ENCODE measurements at places on chromosomes 12 and 14.

GRCh38 chr14:60640859-60641741 is 8.2 kb downstream of the SIX1 start:
- no peak for DNase-seq

DNA sequence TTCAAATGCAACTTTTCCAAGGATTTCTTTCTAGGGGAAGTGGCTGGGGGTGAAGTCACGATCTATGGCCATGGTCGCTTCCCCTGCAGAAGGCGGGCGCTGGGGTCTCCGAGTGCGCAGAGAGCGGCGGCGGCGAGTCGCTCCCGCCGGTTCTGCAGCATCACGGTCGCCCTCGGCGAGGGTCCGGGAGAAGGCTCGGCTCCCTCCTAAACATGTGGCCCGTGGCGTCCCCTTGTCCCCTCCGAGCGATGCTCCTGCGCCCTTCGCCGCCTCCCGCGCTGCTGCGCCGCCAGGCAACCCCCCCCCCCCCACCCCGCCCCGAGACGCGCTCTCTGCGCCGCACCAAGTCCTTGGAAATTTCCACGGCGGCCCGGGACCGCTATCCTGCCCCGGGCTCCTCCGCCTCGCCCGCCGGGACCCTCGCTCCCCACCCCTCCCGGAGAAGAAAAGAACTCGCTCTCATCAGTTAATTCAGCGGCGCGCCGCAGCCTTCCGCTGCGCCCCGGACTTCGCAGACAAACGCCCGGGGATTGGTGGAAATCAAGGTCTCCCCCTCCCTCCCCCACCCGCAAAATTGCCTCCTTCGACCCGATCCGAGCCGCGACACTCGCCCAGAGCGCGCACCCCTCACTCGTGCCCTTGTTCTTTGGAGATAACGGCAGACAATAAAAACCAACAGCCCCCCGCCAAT is at the start of gene ST8SIA1:
TSS of gene ST8SIA1 (minus strand) at position 298 of the 691 bp plus-strand sequence. CDS start 475 bp downstream, outside the sequence.
- no peak for DNase-seq

DNA sequence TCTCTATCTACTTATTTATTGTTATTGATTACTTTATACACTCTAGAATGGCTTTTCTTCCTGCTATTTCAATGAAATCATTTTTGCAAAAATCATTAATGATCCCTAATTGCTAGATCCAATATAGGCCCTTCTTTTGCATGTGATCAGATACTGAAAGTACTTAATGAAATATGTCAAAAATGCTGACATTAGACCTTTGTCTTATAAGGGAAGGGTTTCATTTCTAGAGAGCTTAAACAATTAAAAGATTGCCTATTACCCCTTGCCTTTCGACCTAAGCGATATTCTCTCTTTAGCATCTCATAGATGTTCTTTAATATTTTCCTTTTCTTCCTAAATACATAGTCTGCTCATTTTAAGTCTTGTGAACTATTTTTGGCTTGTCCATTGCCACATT is 101.1 kb downstream of the KTN1 start:
- no peak for DNase-seq

- no peak for DNase-seq
Measured at GRCh38 chr14:74542056-74542685, 48.6 kb downstream of the ISCA2 start.

DNA sequence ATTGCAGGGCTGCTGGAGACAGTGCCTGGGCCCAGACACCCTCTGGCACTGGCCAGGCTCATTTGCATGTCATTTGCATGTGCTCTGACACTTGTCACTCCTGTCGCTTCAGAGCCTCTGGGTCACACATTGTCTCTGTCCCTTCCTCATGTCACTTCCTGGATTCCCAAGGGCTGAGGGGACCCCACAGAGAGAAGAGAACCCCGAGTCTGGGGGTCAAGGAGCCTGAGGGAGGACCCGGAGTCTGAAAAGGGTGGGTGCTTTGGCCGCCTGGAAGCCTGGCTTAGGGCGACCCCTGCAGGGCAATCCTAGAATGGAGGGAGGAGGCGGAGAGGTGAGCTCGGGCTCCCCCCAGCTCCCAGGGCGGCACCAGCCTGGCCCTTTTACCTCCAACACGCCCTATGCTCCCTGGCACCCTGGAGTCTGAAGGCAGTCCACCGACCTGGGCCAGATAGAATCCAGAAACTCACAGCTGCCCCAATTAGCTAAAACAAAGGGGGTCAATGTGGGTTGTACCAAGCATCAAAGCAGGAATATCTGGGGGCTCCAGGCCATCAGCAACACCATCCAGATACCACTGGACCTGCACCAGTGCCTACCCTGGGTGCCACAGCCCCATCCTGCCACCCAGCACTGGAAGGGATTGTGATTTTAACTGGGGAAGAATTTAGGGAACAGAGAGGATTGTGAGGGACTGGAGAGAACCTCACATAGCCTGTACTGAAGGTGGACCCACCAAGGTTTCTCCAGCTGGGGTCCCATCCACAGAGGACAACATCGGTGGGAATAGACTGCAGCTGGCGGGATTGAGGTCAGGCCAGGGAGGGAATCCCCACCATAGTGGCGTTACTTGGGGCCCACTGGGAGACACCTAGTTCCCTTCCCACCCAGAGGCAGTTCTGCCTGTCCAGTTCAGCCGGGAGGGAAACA is 21.8 kb upstream of the KRT78 start:
- DNase-seq = peak; percentile 77

- no peak for DNase-seq
Measured at GRCh38 chr14:27090716-27091115, 492.9 kb upstream of the NOVA1 start.

GRCh38 chr14:22689199-22689598 is 45.0 kb upstream of the OR6J1 start:
- no peak for DNase-seq

GRCh38 chr14:99971941-99972747 is 93.1 kb upstream of the EVL start:
- DNase-seq = no peak

DNA sequence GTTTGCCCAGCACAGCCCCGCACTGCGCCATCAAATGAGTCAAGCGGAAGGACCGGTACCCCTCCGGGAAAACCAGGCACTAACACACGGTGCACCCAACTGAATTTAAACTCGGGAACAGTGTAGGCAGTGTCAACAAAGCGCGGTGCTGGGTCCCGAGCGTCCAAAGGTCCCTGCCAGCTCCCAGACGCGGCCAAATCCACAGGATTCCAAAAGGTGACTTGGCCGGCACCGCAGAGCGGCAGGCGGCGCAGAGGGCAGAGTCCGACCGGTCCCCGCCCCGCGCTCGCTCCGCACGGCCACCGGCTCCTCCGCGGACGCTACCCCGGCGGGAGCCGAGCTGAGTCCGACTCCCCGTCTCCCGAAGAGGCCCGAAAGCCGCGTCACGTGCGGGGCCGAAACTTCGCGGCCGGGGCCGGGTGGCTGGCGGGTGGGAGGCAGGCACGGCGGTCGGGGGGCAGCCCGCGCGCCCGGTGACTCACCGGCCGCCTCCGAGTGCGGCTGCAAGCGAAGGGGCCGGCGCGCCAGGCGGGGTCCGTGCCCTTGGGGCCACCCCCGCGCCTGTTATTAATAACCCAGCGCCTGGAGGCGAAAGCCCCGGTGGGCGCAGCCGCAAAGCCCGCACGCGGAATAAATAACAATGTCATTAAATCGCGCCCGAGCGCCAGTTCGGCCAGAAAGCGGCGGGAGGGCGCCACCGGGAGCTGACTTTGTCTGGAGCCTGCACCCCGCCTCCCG is 863 bp downstream of the DENND5B start:
- DNase-seq = no peak

GRCh38 chr12:29889737-29890136 is 106.0 kb upstream of the TMTC1 start:
- DNase-seq = no peak

GRCh38 chr14:80695869-80696268 is 245.7 kb downstream of the CEP128 start:
- DNase-seq = no peak

- DNase-seq = no peak
Measured at GRCh38 chr12:65891987-65892481, 67.8 kb downstream of the HMGA2 start.
